ENCODE measurements at places on chromosomes 2 and 18.

- no peak for DNase-seq
Measured at GRCh38 chr2:108034843-108035242, 48.5 kb downstream of the SLC5A7 start.

- DNase-seq: no peak
Measured at GRCh38 chr2:238296638-238297457, 8.4 kb upstream of the PER2 start.

DNA sequence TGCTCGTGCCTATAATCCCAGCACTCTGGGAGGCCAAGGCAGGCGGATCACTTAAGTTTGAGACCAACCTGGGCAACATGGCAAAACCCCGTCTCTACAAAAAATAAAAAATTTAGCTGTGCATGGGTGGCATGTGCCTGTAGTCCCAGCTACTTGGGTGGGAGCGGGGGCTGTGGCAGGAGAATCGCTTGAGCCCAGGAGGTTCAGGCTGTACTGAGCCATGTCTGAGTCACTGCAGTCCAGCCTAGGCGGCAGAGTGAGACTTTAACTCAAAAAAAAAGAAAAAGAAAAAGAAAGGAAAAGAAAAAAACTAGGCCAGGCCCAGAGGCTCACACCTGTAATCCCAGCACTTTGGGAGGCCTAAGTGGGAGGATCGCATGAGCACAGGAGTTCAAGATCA lies 30.8 kb downstream of the TWSG1 start:
- DNase-seq: no peak

- DNase-seq: no peak
Measured at GRCh38 chr2:229087843-229088516, 183.1 kb downstream of the PID1 start.

DNA sequence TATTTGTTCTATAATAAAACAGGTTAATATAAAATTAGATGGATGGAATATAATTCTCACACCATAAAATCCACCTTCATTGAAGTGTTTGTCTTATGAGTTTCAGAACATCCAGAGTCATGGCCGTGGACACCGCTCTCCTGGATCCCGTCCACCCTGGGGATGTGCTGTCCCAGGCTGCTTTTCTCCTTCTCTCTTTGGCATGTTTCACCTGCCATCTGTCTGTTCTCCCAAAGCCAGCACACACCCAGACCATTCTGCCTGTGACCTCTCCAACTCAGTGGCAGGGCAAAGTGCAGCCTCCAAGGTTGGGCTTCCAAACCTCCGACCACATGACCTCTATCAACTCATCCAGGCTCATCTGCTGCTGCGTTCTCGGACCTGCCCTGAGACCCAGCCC lies 104.7 kb downstream of the MYT1L start:
- no peak for DNase-seq

- DNase-seq: peak; percentile 46
Measured at GRCh38 chr18:10923551-10924070, 225.8 kb downstream of the PIEZO2 start.

DNA sequence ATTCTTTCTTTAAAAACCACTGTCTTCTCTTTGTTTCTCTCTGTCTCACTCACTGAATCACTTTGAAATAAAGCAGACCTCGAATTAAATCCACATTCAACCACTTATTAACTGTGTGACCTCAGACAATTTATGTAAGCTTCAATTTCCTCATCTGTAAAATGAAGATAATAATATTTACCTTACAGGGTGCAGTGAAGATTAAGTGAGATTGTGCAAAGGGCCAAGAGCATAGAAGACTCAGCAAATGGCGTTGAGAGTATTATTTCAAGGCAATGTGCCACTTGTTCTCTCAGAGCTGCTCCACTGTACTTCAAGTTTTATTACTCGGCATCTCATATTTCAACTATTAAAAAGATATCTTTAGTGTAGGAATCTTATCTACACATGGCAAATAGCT lies 454.2 kb upstream of the HNRNPA3 start:
- no peak for DNase-seq

GRCh38 chr2:74504591-74504990 lies 2.9 kb downstream of the PCGF1 start:
- peak; percentile 10 for DNase-seq

DNA sequence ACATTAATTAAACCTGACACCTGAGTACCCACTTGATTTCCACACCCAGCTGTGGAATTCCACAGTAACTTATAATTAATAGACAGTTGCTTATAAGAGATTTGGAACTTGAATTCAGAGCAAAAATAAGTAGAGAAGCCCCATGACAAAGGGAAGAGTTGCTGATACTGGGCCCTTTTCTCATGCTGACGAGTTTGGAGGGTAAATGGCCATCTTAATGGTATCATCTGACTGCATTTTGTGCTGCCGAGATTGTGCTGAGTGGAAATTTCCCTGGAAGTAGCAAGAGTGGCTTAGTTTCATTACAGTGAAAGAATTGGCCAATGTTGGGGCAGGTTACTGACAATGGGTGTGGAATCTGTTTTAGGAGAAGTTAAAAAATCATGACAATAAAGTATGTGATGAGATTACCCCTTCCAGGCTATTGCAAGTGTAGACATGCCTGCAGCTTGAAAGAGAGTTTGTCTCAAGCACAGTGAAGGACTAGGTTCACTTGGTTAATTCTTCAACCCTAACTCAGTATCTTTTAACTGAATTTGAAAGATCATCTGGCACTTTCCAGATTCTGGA lies 49.9 kb downstream of the VSNL1 start:
- no peak for DNase-seq

- no peak for DNase-seq
Measured at GRCh38 chr2:234603619-234604018, 106.7 kb upstream of the ARL4C start.

GRCh38 chr18:10195529-10195928 lies 258.9 kb upstream of the APCDD1 start:
- no peak for DNase-seq

DNA sequence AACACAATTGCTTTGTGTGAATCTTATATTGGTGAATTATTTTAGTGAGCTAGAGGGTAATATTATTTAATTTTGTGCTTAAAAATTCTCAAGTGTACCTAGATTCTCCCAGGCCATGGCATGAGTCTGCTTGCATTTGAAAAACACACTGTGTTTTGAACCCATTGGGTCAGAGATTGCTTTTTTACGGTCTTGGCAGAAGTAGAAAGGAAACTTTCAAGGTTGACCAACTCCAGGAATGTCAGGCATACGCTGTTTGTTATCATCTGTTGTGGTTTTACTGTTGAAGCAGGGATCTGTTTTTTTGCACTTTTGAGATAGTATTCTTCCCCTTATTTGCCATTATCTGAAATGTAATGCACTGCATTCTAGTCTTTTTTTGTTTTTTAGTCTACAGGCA lies 377.4 kb downstream of the RPRM start:
- no peak for DNase-seq

DNA sequence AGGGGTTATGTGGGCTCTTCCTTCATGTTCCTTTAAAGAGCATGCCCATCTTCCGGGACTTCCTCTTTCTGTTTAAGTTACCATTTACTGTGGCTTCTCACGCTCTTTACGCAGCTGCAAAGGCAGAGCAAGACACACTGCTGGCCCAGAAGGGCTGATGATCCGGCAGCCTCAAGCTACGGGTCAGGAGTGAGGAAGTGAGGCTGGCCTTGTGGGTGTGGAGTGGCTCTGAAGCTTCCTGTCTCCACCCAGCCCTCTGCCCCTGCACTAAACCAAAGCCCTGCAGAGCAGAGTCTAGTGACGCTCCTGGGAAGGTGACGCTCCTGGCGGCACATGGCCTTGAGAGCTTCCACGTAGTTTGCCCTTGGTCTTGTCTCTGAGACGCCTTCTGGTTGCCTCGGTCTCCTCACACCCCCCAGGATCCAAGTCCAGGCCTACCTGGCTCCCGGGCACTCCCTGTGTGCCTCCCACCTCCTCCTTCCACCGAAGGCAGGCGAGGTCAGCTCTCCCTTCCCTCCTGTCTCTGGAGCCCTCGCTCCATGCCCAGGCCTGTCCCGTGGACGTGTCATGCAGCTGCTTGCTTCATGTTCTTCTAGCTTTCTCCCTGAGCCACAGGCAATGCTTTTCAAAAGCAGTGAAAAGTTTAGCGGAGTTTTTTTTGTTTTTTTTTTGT lies 50.3 kb downstream of the ARL4C start:
- DNase-seq: no peak

GRCh38 chr2:42298132-42298531 lies 62.9 kb downstream of the COX7A2L start:
- no peak for DNase-seq

DNA sequence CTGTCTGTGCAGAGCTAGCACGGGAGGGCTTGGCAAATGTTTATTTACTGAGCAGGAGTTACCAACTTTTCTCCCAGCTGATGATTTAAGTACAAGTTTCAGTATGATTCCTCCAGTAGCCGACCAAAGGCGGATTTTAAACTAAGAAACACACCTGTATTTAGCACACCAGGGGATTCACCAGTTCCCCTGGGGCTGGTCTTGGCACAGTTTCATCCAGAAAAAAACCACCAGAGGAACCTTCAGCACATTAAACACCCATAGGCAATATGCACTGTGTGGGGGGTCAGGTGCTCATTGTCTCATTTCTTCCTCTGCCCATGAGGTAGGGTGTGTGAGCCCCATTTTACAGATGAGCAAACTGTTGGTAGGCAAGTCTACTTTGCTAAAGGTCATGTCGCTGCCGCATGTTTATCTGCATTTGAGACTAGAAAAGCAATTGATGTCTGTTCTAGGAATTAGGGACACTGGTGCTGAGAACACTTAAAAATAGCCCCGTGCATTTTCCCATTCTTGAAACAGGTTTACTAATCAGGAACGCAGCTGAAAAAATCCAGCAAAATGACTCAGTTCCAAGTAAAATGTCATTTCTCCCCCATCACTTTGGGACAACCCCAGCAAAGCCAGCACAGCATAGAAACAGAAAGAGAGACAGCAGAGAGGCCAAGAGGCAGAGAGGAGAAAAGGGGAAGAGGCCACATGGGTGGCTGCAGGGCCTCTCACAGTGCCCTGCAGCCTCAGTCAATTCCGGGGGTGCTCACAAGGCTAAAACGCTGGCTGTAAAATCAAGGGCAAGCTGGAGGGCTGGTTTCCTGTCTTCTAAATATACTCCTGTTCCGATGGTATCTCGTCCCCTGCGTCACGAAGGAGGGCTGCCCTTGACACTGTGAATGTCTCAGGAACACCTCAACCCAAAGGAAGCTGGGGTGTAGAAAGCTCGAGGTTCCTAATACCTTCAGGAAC lies 166.8 kb upstream of the ID2 start:
- no peak for DNase-seq

DNA sequence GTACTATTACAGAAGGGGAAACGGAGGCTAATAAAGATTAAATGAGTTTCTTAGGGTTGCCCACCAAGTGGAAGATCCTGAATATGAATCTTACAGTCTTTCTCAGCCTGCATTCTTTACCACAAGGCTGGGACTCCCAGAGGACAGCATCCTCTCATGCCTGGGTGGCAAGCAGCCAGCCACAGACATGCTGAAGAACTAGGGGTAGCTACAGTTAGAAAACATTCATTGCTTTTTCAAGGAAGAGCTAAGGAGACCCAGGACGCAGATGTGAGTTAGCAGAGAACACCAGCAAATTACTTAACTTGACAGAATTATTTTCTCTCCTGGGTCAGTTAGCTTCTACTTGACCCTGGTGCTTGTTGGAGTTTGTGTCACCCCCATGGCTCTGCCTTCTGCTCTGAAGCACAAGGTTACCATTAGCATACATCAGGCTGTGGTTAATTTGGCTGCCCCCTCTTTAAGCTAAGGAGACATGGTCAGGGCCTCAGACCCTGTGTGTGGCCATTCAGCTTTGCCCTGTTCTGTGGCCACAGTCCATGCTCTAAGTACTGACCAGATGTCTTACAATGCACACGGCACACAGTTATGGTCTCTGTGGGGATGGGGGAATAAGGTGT lies 132.3 kb upstream of the TNP1 start:
- DNase-seq: peak; percentile 20

Data from myocyte (in vitro differentiated cells).